Fibroblast of the conjunctiva (primary cell): ENCODE measurements at places on chromosomes 7 and 10.
A peak's percentile ranks its signal among the peaks of the same experiment; 100 is the strongest.

- DNase-seq = no peak
Measured at GRCh38 chr7:79425665-79426064, 27.8 kb downstream of the MAGI2 start.

- DNase-seq = no peak
Measured at GRCh38 chr10:47376522-47377220, 7.4 kb downstream of the ZNF488 start.

GRCh38 chr10:12633776-12634620 lies 284.7 kb downstream of the CAMK1D start:
- DNase-seq = no peak

GRCh38 chr10:98257198-98257597 lies 10.8 kb downstream of the LOXL4 start:
- DNase-seq = no peak

- DNase-seq = no peak
Measured at GRCh38 chr10:105843786-105844185, 1202.7 kb downstream of the SORCS3 start.

GRCh38 chr10:59131666-59132065 lies 44.8 kb upstream of the PHYHIPL start:
- DNase-seq = no peak

DNA sequence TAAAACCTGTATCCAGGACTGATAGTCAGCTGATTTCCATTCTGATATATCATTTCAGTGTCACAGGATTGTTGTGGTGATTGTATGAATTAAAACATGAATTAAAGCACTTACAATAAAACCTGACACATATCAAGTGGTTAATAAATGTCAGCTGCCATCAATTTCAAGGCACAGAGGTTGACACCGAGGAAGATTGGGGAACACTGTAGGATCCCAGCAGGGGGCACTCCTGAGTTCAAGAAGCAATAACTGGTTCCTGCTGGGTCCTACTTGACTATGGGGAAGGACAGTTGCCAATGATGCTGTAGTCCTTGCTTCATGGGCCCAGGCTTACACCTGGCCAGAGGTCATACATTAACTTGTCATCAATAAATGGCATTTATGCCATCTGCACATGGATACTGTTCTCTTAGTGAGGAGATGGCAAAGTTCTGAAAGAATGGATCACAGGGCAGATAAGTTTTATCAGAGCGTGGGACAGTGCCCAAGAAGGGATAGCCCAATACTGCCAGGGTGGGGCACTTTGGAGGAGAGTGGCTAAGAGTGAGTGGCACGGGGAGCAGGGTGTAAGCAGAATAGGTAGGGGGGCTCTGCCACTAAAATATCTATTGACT lies 24.1 kb downstream of the FZD1 start:
- no peak for DNase-seq

GRCh38 chr7:7816084-7816483 lies 97.7 kb upstream of the RPA3 start:
- no peak for DNase-seq

- no peak for DNase-seq
Measured at GRCh38 chr10:22875581-22875980, 52.3 kb upstream of the ARMC3 start.

DNA sequence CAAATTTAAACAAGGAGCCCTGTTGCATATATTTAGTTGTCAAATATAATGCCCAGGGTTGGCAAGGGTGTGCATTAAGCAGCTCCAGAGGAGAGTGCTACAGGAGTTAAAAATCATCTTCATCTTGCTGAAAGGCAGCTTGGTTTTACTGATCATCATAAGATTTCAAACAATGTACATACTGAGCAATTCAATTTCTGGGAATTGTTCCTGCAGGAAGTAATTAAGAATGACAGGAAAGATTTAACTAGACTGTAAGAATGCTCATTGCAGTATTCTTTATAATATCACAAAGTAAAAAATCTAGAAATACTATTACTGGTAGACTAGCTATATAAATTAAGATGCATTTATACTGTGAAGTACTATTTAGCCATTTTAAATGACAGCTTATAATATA lies 153.6 kb downstream of the DYNC1I1 start:
- no peak for DNase-seq

GRCh38 chr7:155652156-155653114 lies 8.0 kb downstream of the RBM33 start:
- DNase-seq = no peak

GRCh38 chr10:110600487-110601101 lies 33.1 kb downstream of the SMC3 start:
- DNase-seq = peak; percentile 66

DNA sequence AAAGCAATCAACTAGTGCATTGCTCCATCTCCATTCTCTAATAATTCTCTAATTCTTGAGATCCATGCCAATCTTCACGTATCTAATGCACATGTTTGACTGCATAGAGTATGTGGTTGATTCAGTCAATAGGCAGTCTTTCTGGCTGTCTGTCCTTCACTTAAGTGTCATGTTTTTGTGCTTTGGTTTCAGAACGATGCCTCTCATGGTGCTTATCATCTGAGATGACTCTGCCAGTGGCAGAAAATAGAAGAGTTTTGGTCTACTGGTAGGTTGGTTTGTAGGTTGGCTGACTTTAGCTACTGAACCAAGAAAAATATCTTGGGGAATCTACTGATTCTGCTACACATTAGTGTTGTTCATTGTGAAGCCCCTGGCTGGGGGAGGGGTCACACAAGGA lies 364.2 kb downstream of the SFMBT2 start:
- no peak for DNase-seq

- peak; percentile 94 for DNase-seq
Measured at GRCh38 chr10:89283936-89284475, 17.8 kb upstream of the IFIT2 start.

GRCh38 chr7:151796091-151796870 lies 80.6 kb downstream of the PRKAG2 start:
- no peak for DNase-seq

GRCh38 chr7:149334219-149334618 lies 72.2 kb downstream of the ZNF783 start:
- DNase-seq = no peak

DNA sequence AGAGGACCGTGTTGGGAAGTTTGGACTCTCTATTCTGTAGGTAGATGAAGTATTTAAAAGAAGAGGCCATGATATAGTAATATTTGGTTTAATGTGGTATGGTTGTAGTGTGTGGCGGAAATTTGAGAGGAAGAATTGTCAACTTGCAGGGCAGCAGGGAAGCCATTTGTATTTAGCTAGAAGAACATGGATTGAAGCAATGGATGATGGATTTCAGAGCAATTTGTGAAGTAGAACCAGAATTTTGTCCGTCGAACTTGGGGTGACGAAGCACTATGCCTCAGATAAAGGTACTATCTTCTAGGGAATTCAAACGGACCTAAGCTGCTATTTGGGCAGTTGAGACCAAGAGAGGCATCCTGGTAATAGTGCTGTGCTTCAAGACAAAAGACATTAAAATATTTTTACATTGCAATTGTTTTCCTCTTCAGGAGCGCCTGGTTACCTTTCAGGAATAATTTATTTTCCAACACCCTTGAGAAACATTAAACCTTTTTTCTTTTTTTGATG lies 615 bp upstream of the WBP1L start:
- no peak for DNase-seq

GRCh38 chr10:6711408-6711841 lies 131.3 kb upstream of the PRKCQ start:
- no peak for DNase-seq

- DNase-seq = no peak
Measured at GRCh38 chr7:98236355-98237185, 15.5 kb downstream of the TECPR1 start.

DNA sequence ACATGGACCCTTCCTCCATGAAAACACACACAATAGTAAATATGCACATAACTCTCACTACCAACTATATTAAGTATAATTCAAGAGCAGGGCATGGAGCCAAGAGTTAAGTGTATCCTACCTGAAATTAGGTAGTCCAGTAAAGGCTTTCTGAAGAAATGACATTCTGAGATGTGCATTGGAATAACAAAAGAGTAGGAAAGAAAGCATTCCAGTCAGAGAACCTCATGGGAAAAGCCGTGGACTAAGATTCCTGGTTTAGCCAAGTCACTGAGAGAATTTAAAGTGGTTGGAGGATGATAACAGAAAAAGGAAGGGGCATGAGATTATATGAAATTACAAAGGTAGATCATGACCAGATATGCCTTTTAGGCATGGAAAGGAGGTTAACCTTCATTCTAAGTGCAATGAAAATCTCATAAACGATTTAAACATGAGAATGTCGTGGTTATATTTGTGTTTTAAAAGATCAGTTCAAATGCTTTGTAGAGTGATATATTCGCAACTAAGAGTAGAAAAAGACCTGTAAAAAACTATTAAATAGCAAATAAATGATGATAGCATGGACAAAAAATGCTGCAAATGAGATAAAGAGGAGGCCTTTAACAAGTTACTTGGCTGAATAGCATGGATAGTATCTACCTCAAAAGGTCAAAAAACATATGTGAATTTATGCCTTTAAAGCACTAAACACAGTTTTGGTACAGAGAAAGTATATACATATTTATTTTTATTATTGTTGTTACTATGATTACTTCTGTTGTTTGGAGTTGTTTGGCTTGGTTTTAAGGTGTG lies 767.4 kb upstream of the GHITM start:
- DNase-seq = no peak

DNA sequence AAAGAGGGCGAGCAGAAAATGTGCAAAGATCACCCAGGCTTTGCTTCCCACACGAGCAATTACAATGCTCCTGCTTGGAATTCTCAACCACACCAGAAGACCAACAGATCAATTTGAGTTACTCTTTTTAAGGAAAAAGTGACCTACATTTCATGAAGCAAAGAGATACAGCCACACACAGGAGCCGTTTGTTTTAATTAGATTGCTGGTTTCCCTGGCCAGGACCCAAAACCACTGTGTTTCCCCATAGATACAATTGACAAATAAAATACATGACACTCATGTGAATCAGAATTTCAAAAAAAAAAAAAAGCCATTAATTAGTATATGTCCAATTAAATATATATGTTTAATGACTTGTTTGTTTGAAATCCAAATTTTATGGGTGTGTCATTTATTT lies 458.3 kb downstream of the PLXDC2 start:
- DNase-seq = no peak

- DNase-seq = no peak
Measured at GRCh38 chr7:85290269-85290668, 103.4 kb upstream of the SEMA3D start.

DNA sequence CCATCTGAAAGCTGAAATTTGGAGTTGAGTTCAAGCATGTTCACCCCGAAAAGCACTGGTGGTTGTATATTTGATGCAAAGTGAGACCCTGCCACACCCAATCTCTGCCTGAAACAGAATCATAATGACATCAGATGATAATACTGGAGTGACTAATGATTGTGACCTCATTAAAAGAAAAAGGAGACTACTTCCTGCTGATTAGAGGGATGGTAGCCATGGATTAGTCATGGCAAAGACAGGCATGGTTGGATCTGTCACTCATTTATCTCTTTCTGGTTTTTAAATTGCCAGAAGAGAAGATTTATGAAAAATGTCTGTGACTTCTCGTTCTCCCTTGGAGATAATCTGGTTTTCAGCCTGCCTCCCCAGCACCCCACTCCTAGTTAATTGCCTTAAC lies 101.2 kb downstream of the BAMBI start:
- DNase-seq = no peak

GRCh38 chr10:95445837-95446486 lies 115.2 kb downstream of the SORBS1 start:
- DNase-seq = peak; percentile 60

- DNase-seq = no peak
Measured at GRCh38 chr7:133550811-133551210, 297.9 kb downstream of the EXOC4 start.

GRCh38 chr10:92619368-92619767 lies 26.4 kb downstream of the KIF11 start:
- no peak for DNase-seq

- DNase-seq = no peak
Measured at GRCh38 chr7:512146-512510, 7.5 kb downstream of the PDGFA start.

DNA sequence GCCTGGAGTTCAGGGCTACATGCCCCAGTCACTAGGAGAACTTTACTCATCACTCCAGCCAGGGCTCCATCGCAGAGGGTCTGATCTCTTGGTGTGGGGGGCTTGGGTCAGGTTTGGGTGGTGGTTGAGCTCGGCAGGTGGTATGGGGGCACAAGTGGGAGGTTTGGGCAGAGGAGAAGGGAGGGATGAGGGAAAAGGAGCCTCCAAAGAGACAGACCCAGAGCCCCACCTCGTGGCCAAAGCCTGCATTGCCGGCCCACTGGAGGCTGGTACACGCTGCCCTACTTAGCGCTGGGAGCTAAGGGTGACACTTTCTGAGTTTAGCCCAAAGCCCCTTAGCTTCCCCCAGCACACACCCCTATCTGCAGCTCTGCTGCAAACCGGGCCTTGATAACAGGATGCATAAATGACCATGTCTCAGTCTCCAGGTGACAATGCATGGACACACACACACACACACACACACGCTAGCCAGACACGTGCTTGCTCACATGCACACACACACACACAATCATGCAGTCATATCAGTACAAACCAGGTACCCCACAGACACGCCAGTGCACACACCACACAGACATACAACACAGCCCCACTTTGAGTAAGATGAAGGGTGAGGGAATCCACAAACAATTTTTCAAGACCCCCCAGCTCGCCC lies 14.7 kb downstream of the LZTS2 start:
- no peak for DNase-seq

DNA sequence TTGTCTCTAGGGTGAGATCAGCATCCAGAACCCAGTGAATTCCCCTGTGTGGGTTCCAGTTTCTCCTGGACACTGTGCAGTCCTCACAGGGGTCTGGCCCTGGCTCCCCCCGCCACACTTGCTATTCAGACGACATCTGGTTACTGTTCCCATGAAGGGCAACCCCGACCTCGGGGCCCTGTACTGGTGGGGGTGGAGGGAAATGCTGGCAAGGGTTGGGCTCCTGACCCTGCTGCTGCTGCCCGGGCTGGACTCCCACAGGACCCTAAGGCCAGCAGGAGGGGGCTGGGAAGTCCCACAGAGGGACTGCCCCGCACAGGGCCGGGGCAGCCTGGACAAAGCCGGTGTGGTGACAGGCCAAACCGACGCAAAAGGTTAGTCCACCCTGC lies 768 bp upstream of the CPA1 start:
- DNase-seq = no peak

DNA sequence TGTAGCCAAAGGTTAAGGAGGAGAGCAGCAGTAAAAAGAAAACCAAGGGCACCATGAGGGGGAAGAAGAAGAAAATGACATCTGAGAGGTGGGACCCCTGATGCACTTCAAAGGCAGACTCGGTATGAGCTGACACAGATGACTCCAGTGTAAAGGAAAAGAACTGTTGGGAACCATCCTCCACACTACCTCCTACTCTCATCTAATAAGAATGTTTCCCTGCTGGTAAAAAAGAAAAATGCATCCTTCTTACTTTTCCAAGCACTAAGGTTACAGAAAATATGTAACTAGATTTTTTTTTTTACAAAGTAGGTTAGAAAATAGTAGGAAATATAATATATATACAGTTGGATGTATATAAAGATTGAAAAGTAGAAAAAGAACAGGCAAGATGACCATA lies 16.9 kb downstream of the TAS2R41 start:
- DNase-seq = no peak

GRCh38 chr10:12533151-12533550 lies 183.8 kb downstream of the CAMK1D start:
- DNase-seq = no peak

GRCh38 chr10:35854661-35855060 lies 212.6 kb upstream of the FZD8 start:
- DNase-seq = no peak

GRCh38 chr7:127959770-127960169 lies 71.5 kb downstream of the LRRC4 start:
- no peak for DNase-seq
